Posterior vena cava (tissue), 2 donors: ENCODE measurements at places on chromosomes 16 and 17. TPM values are rescaled to one million over a fixed set of nuclear protein-coding genes. Genes with fewer than 3 reads are reported as not detected.

DNA sequence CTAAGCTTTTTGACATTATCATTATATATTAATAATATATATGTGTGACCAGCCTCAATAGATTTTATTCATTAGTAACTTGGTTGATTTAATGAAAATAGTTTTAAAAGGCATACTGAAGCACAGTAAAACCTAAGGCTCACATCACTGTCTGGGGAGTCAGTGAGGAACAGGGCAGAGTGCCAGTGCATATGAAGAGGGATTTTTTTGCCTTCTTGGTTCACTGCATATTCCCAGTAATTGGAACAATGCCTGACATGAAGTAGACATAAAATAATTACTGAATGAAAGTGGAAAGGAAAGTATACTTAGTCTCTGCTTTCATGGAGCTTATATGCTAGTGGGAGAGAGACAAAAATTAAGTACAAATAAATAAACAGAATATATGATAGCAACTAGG is 81.1 kb downstream of the FTO start:
- DNase-seq, result no peak

The TNP2 gene
- total RNA-seq, result not detected

The KCNH6 gene
- total RNA-seq, result not detected

GRCh38 chr16:75238853-75239541 is 12.4 kb downstream of the BCAR1 start:
- DNase-seq, result no peak

DNA sequence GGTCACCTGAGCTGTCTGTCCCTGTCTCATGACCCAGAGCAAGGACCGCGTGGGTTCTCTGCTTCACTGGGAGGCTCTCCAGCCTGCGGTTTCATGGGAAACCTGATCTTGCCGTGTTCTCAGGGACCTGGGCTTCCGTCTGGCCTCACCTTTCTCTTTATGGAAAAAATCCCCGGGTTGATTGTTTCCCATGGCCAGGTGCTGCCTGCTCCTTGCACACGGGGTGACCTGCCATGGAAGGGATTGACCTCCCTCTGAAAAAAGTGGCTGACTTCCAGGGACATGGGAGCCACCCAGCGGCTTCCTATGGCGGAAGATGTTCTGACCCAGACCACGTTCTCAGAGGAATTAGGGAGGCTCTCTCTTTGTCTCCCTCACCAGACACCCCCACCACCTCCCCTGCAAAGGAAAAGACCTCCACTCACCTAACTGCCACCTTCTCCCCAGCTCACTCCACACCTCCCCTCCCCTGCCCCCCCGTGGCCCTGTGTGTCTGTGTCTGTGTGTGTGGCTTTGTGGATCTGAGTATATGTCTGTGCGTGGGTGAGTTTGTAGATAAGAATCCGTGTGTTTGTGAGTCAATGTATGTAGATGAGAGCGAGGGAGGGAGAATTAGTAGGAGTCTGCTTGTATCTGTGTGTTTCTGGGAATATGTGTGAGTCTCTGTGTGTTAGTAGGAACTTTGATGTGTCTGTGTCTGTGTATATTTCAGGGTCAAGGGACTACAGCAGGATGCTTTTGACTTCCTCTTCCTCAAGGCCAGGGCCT is 154.6 kb downstream of the NTN1 start:
- no peak for DNase-seq

The CORO6 gene
- total RNA-seq, result 31.6 TPM

DNA sequence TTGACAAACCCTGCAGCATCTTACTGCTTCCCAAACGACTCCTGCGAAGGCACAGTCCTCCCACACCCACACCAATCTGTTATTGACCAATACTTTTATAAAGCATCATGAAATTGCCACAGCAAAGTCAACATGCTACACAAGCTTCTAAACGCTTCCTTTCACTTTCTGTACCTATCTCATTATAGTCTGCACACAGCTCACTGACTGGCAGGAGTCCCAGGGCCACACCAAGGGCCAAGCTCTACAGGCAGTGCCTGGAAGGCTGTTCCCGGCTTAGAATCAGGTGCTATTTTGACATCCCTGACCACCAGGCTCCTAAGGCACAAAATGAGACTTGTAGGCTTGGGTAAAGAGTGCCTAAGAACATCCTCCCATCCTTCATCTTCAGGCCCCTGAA is 39.5 kb downstream of the USP7 start:
- DNase-seq, result no peak

DNA sequence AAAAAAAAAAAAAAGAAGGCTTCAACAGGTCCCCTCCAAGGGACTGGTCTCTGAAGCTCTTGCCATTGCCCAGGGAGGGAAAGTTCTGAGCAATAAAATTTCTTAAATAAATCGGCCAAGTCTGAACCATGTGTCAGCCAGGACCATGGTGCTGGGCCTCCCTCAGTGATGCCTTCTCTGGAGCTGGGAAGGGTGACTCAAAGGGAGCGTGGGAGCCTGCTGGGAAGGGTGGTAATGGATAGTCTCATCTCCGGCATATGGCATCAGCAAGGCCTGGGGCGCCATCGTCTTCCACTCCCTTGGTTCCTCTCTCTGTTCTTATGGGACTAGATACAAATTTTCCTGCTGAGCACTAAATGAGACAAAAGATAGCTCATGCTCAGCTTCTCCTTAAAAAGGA is 2.3 kb downstream of the VKORC1 start:
- DNase-seq, result peak; percentile 76

DNA sequence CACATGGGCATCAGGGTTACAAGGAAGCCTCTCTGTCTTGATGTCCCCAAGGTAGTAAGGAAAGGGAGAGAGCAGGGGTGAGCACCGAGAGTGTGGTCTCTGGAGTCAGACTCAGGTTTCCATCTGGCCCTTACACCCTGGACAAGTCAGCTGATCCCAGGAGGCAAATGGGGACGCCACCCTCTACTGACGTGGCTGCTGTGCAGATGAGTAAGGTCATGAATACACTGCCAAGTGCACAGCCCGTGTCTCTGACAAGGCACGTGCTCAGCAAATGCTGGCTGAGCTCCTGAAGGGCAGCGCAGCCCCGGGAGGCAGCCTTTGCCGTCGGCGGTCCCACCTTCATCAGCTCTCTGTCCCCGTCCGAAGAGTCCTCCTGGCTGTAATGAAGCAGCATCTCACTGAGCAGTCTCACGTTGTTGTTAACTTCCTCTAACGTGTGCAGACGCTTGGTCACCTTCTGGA is 19.4 kb downstream of the GGA3 start:
- DNase-seq, result no peak

The CDRT15 gene
- not detected for total RNA-seq

GRCh38 chr17:4340914-4341615 is 25.4 kb downstream of the UBE2G1 start:
- no peak for DNase-seq

DNA sequence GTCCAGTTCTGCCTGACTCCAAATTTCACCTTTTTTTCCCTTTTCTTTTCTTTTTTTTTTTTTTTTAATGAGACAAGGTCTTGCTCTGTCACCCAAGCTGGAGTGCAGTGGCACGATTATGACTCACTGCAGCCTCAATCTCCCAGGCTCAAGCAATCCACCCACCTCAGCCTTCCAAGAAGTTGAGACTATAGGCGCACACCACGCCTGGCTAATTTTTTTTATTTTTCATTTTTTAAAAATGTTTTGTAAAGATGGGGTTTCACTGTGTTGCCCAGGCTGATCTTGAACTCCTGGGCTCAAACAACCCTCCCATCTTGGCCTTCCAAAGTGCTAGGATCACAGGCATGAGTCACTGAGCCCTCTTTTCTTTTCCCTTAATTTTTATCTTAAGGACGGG is 33.4 kb upstream of the RBBP6 start:
- DNase-seq, result no peak

The NECAB2 gene
- total RNA-seq, result 3.0 TPM

GRCh38 chr17:59423137-59423724 is 91.8 kb downstream of the YPEL2 start:
- peak; percentile 81 for DNase-seq

DNA sequence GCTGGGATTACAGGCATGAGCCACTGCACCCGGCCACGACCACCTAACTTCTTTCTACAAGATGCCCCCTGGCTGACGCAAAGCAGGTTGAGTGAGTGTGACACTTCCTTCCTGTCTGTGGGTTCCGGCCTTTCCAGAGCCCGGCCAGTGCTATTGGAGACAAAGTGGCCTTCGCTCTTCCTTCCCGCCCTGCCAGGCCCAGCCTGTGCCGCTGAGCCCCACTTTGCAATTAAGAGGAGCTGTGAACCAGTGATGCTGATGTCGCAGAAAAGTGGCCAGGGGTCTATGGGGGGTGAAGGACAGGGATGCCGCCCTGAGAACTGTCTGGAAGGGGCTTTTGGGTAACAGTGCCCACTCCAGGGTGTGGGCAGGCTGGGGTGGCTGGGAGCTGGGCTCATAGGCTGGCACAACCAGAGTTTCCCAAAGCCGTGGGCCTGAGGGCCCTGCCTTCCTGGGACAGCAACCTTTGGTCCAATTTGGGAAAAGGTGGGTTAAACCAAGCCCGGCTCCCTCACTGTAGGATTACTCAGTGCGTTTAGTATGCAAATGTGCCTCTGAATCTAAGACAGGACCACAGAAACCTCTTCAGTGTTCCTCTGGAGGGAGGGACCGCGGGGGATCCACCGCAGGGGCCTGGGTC is 174.9 kb downstream of the SEC14L1 start:
- DNase-seq, result peak; percentile 84

DNA sequence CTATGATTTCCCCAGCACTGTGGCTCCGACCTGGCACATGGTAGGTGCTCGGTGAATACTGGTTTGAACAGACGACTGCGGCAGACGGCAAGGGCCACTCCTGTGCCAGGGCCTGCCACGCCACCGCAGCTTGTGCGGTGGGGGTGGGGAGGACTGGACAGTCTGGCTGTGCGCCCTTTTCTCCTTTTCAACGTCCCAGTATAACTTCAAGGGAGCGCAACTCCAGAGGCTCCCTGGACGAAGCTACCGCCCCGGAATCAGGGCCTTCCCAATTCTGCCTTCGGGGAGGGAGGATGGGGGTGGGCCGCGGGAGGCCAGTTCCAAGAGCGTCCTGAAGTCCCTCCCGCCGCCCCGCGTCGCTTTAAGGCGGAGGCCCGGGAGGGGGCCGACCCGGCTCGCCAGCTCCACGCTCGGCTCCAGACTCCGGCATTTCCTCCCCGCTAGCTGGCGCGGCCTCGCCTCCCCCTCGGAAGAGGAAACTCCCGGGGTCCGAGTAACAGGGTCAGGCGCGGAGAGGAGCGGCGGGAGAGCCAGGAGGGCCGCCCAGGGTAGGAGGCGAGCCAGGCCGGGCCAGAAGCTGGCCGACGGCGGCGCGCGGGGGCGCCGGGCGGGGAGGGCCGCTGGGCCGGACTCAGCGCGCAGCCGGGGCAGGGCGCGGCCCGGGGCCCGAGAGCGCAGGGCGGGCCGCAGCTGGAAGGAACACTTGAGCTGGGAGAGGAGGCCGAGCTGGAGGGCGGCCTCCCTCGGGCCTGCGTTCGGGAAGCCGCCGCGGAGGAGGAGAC is at the start of gene ITPRIPL2:
TSS of gene ITPRIPL2 (plus strand) at position 388 of the 782 bp plus-strand sequence. CDS start 498 bp downstream, outside the sequence.
- peak; percentile 97 for DNase-seq

GRCh38 chr16:24978370-24978914 is 36.7 kb downstream of the ARHGAP17 start:
- DNase-seq, result no peak

The TP53TG3C gene
- total RNA-seq, result not detected

- DNase-seq, result no peak
Measured at GRCh38 chr16:64428463-64429113, 693.3 kb downstream of the CDH11 start.

GRCh38 chr17:31900877-31901276 is 631 bp downstream of the UTP6 start:
- no peak for DNase-seq

GRCh38 chr17:8080208-8080798 is 7.2 kb downstream of the ALOX12B start:
- DNase-seq, result peak; percentile 40

DNA sequence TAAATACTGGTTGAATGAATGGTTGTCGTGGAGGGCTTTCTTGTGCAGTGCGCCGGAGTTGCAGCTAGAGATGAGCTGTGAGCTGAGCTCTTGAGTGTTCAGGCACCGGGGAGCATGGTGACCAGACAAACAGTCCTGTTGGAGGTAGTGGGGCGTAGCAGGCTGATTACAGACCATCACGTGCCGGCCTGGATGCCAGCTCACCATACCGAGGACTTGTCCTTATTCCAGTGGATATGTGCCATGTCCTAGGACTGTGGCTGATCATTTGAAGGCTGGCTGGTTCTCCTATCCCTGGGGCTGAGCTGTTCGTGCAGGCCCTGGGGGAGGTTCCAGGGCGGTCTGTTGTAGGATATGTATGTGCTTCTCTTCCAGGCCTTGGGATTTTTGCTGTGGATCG is 60.0 kb downstream of the ABCC1 start:
- DNase-seq, result no peak
